ENCODE measurements at places on chromosomes 13 and 19.

- no peak for DNase-seq
Observed at GRCh38 chr13:74062933-74063332, 71.3 kb downstream of the KLF12 start.

DNA sequence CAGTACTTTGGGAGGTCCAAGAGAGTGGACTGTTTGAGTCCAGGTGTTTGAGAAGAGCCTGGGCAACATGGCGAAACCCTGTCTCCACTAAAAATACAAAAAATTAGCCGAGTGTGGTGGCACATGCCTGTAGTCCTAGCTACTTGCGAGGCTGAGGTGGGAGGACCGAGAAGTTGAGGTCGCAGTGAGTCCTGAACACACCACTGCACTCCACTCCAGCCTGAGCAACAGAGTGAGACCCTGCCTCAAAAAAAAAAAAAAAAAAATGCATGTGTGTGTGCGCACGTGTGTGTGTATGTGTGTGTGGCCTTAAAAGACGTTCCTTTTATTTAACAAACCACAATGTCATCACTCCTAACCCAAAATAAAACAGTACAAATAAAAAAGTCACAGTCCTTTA lies 62.6 kb downstream of the MAP4K1 start:
- no peak for DNase-seq

GRCh38 chr13:50126993-50127725 lies 111.9 kb downstream of the KCNRG start:
- DNase-seq: no peak

DNA sequence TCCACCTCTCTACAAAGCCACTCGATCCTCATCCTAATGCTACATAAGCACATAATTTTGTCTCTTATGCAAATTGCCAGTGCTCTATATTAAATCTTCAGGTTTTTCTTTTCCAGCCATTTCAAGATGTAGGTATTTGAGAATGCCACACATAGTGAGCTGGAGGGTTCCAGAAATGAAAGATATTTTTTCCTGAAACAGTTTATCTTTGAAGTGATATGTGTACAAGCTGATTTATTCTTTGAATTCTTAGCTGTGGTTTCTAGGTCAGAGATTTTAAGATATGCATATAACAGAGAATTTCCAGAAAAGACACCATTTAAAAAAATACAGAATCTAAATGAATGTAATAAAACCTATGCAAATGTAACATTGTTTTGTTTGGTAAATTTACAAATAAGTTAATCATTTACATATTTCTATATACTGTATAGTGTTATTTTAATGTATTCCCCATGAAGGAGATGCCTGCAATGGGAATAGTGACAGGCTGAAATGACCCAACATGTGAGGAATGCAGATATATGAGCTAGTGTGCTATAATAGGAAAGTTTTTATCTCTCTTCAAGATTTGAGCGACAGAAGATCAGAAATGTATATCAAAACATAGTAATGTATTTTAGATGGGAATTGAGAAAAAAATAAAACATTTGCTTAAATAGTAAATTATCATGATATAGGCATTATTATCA lies 570.2 kb downstream of the SLITRK1 start:
- no peak for DNase-seq

- DNase-seq: no peak
Observed at GRCh38 chr13:44174769-44175425, 198.7 kb upstream of the SERP2 start.

- DNase-seq: no peak
Observed at GRCh38 chr13:44758630-44759383, 182.7 kb upstream of the TSC22D1 start.

GRCh38 chr13:95783747-95784146 lies 106.8 kb downstream of the DNAJC3 start:
- DNase-seq: no peak

DNA sequence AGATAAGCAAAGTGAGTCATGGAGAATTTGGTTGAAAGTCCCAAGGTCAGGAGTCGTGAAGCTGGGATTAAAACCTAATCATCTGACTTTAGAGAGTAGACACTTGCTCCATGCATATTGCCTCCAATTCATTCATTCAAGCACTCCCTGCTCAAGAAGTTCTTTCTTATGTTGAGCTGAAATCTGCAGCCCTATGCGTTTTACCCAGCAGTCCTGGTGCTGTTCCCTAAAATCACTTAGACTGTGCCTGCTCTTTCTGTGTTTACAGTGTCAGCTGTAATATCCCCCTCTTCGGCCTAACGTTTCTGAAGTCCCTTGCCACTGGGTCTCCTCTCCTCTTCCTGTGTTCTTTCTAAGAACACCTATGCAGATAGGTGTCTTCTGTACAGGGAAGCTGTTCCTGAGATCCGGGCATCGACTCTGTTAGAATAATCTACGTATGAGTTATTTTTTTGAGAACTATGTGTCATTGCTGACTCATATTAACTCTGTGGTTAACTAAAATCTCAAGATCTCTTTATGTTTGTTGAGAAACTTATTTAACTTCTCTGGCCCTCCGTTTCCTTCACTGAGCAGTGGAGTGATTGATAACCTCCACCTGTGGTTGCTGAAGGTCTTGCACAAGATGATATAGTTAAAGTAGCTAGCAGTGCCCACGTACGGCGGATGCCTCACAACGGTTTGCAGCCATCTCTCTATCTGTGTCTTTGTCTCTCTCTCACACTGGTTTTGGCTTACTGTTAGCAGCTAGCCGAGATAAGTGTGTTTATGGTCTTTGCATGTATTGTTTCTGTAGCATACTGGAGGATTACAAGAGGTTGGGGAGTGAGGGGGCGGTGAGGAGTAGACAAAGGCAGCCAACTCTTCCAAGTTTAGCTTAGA lies 4.7 kb downstream of the ALOX5AP start:
- DNase-seq: peak; percentile 78

- DNase-seq: no peak
Observed at GRCh38 chr19:47158367-47158791, 27.7 kb downstream of the SAE1 start.

DNA sequence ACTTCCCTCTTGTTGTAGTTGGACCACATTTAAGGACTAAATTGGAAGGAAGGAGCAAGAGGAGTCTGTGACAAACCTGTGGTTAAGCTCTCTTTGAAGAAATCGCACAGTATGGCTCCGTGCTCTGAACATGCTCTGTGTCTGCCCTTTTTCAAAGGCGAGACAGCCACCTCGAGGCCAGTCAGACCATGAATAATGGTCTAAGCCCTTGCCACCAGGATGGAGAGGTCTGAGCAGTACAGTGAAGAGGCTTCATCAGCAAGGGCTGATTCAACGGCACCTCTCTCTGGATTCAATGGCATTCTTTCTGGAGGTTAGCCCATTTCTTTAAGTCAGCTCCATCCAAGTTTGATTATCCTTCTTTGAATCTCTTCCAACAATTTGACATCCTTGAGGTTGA lies 30.9 kb downstream of the FAM216B start:
- no peak for DNase-seq

GRCh38 chr13:113927661-113928581 lies 46.0 kb downstream of the C13orf46 start:
- DNase-seq: no peak

GRCh38 chr13:30774214-30774730 lies 38.9 kb downstream of the ALOX5AP start:
- no peak for DNase-seq

GRCh38 chr13:26605845-26606244 lies 48.4 kb downstream of the WASF3 start:
- DNase-seq: no peak

All from activated T-helper 2 cell treated with anti-CD3 and anti-CD28 coated beads, Interferon-gamma antibody, Interleukin-2, Interleukin-4, amounts not matched to agents 10 μg/mL and 5 μg/mL and 100 μg/mL, durations not matched to agents 14 hours and 24 hours and 36 hours (primary cell).